NCI-H1105 (cell line): ENCODE measurements at places on chromosomes 1 and 21.
A peak's percentile ranks its signal among the peaks of the same experiment; 100 is the strongest.

- DNase-seq = peak; percentile 80
These were observed at the start of gene RIMKLA for GRCh38 chr1:42380586-42381279. Gene RIMKLA, plus strand, starts transcription at chr1:42380792. Its CDS starts 143 bp downstream, at chr1:42380935.

DNA sequence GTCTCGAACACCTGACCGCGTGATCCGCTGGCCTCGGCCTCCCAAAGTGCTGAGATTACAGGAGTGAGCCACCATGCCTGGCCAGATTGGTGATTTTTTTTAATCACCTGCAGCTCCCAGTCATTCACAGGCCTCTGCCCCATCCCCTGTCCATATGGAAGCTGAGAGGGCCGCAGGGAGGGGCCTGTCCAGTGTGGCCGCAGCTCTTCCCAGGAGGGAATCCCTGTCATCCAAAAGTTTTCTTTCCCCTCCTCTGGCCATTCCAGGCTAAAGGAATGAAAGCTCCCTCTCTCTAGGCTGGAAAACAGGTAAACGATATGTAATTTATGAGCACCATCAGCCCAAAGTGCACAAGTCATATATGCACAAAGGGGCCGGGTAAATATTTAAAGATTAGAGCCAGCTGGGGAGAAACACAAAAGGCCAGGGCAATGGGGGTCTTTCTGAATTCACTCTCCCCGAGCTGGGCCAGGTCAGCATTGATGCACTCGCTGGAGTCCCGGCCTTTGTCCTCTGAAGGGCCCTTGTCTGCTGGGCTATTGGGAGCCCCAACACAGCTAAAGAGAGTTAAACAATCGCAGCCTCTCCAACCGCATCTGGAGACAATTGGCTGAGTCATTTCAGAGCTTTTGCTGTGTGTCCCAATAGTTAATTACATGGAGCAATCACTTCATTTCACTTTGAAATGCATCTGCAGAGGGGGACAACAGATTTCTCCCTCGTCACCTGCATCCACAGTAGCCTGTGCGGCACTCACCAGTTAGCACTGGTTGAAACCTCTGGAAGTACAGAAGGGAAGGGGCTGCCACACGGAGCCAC lies 3.8 kb upstream of the HES3 start:
- no peak for DNase-seq

DNA sequence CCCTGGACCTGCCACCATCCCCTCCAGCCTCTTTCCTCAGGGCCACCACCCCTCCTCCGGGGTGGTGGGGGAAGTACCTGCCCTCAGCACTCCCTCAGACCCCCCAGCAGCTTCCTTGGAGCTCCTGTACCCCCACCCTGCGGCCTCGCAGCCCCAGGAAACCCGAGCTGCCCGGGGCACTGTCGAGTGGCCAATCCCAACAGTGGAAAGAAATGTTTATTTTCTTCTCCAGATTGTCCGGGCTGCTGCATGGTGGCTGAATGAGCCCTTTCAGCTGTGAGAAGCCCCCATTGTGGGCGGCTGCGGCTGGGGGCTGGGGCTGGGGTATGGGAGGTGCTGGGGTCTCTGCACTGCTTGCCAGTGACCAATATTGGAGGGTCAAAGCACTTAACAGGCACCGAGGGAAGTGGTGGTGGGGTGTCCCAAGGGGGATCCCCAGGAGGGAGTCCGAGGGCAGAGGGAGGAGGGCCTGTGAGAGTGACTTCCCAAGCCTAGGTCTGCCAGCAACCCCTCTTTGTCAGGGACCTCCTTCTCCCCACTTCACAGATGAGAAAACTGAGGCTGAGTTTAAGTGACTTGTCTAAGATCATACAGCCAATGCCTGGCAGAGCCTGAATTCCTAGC lies 25.2 kb downstream of the RUNX3 start:
- DNase-seq = no peak

DNA sequence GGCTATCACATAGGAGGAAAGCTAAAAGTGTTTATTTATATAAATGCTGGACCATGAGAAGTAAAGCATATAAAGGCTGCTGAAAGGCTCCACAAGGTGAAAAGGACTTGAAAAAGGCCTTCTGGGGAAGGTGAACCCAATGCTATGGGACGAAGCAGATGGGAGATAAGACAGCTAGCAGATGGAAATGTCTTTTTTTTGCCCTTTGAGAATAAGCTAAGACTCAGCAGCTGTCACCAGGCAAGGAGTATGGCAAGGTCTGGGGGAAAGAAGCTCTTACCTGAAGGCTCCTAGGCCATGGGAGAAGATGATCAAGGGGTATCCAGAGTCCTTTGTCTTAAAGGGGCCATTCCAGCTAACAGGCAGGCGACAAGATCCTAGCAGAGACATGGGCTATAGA lies 9.9 kb downstream of the PAFAH2 start:
- no peak for DNase-seq

DNA sequence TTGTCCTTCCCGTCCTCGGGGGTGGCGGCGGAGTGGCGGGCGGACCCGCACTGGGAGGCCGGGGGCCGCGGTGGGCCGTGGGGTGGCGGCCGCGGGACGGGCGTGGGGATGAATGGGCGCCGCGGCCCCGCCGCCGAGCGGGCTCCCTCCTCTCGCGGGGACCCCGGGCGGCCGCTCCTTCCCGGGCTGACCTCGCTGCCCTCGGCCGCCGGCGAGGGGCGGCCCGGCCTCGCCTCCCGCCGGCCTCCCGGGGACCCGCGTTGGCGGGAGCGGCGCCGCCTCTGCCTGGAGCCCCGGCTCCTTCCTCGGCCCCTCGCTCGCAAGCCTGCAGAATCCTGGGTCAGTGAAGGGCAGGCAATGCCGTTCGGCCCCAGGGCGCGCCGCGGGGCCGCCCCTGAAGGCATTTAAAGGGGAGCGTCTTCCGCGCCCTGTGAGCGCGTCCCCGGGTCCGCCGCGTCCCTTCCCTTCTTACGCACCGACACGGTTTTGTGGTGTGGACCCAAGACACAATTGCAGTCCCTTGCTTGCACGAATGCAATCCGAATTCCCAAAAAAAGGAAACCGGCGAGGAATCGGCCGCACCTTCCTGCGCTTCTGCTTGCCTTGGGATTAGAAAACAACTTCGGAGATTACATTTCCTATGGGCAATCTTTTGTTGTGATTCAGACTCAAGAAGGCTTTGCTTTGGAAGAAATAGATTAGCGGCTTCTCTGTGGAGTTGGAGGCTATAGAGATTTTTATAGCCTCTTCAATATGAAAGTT lies 776 bp downstream of the ITSN1 start:
- peak; percentile 7 for DNase-seq

DNA sequence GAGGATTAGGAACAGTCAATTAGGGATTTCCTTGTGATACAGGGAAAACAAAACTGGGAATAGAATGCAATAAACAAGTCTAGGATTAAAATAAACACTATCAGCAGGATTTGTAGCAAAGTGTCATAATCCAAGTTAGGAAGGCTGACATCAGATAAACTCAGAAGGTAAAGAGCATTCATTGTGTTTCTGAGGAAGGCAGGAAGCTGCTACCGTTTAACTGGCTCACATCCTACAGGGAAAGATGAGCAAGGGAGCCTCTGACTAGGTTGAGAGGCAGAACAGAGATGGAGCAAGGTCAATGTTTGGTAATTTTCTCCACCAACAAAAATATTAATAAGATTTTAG lies 124.7 kb downstream of the POU2F1 start:
- DNase-seq = no peak

DNA sequence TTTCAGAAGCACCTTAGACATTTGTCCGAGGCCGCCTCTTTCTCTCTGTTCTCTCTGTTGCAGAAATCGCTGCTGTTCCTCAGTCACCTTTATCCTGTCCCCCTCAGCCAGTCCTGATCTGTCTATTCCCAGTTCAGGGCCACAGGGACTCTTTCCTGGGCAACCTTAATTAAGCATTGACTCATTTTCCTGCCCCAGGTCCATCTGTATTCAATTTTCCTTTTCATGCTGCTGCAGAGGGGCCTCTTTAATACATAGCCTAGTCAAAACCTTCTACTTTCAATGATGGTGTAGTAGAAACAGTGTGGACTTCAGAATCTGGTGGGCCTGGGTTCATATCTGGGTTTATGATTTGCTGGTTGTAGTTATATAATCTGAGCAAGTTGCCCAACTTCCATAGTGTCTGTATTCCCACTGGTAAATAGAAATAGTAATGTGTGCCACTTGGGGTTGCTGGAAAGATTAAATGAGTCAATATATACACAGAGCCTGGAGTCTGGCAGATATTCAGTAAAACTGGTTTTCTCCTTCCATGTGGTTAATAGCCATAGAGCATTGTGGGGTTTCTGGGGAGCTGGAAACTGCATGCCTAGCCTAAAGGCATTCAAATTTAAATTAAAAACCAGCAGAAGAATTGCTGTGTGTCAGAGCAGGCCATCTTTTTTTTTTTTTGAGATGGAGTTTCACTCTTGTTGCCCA lies 4.5 kb downstream of the TRAF5 start:
- DNase-seq = no peak

GRCh38 chr1:155864393-155864792 lies 5.0 kb downstream of the SYT11 start:
- DNase-seq = no peak

- DNase-seq = no peak
These were observed 56.0 kb upstream of the GCLM start for GRCh38 chr1:93965256-93965655.

DNA sequence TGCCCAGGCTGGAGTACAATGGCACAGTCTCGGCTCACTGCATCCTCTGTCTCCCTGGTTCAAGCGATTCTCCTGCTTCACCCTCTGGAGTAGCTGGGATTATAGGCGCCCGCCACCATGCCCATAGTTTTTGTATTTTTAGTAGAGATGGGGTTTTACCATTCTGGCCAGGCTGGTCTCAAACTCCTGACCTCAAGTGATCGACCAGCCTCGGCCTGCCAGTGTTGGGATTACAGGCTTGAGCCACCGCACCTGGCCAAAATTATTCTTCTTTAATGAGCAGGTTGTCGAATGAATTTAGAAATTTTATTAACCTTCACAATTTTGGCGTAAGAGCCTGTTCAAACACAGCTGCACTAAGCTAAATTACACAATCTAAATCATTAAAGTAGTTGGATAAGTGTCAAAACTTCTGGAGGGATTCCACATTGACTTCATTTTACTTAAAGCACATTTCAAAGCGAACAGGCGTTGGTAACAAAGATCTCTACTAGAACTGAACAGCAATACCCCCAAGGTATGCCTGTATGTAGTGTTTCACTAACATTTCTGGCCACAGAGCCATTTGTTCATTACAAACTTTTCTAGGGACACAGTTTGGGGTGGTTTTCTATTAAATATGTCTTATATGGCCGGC lies 5.2 kb upstream of the CTH start:
- no peak for DNase-seq

DNA sequence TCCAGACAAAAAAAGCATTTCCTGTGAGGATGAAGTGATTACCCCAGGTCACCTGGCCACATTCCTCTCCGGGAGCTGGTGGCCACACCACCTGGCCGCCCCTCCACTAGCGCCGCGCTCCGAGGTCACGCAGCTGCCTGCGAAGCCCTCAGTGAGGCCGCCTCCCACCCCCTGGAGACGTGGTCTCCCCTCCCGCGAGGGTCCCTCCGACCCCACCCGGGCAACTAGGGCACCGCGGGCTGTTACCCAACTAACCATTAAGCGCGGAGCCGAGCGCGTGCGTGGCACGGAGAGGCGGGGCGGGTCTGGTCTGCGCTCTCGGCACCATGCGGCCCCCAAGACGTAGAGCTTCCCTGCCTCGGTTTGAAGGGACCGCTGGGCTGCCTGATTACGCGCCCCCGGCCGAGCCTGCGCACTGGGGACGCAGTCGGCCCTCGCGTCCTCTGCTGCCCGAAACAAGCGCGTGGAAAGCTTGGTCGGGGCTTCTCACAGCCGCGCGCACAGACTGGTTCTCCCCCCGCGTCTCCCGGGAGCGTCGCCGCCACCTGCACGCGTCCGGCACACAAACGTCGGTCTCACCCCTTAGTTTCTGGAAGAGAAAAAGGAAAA lies 106.5 kb downstream of the SLC16A1 start:
- DNase-seq = peak; percentile 8

DNA sequence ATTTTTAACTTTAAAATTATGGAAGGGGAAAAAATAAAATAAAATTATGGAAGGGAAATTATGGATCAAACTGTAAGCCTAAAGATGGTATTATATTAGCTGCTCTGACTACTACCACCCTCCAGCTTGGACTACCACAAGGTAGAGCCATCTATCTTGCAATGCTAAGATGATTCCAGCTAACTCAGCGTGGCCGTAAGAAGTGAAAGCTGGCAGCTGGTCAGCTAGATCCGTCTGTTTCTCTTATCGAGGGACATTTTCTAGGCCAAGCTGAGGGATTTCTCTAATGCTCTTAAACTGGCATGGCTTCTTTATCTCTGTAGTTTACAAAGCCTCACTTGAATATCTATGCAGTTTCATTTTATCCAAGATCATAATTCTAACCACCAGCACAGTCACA lies 31.5 kb downstream of the LYST start:
- DNase-seq = no peak

DNA sequence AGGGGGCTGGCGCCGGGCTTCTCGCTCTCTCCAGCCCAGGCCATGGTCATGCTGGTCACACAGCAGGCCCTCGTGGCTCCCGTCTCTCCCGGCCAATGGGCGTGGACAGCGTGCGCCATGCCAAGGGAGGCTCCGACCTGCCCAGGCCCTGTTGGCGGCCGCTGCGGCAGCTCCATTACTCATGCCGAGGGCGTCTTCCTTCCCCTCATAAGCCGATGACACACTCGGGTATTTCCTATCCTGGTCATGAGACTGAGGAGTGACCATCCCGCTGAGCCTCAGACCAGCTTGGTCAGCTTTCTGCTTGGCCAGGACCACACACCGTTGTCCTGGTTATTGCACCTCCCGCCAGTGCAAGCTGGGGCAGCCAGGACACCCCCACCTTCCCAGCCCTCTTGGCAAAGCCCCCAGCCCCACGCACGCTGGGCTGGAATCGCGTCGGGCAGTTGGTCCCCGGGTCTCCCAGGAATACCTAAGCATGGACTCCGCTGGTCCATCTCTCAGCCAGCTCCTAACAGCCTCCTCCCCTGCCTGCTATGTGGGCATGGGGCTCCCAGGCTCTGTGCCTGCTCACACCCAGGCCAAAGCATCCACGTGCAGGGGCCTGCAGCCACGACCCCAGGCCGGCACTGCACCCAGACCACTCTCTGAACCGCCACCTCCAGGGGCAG lies 49.8 kb downstream of the ARHGEF16 start:
- no peak for DNase-seq

DNA sequence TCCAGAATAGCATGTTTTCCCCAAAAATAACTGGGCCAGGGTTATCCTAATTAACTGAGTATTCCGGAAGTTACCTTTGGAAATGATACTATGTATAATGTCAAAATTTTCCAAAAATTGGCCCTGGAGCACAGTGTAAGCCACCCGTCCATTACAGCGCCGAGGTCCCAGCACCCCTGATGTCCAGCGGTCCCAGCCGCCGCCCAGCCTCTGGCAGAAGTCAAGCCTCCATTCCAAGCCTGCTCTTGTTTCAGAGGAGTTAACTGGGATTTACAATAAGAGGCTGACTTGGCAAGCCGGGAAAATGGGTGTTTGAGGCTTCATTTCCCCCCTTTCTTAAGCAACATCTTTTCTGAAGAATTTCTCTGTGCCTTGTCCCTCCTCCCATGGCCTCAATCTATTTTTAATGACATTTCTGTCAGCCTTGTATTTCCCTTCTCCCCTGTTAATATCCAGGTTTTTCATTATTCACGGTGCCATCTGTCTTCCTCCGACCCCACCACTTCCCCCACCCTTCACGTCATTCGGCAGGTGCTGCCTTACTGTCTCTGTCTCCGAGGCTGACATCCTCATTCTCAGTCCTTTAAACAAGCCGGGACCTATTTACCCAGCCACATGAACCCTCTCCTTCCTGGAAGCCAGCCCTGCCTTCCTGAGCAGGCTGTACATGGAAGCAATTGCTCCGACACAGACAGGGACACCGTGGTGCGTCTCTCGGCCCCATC lies 490.9 kb downstream of the NPHP4 start:
- no peak for DNase-seq

- DNase-seq = no peak
These were observed 3.1 kb downstream of the SLC45A3 start for GRCh38 chr1:205677167-205677566.
